ENCODE measurements at places on chromosomes 3 and 15.

DNA sequence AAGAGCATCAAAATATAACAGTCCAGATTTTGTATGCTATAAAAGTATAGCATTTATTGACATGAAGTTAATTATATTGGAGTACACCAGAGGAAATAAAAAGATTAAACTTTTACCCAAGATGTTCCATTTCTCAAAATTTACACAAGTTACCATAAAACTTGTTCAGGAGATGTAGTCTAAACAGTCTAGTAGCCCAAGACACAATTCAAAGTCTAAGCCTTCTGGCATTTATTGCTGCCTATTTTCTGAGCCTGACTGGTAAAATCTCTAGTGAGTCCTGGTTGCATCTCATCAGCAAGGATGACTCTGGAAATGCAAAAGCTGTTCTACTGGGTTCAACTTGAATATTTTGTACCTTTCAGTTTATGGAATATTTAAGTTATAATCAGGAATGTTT lies 468.7 kb downstream of the PDCD6IP start:
- DNase-seq: no peak

GRCh38 chr15:76991048-76991447 lies 3.9 kb upstream of the PSTPIP1 start:
- DNase-seq: no peak

- no peak for DNase-seq
Observed at GRCh38 chr3:128084675-128085021, 32.4 kb downstream of the SEC61A1 start.

DNA sequence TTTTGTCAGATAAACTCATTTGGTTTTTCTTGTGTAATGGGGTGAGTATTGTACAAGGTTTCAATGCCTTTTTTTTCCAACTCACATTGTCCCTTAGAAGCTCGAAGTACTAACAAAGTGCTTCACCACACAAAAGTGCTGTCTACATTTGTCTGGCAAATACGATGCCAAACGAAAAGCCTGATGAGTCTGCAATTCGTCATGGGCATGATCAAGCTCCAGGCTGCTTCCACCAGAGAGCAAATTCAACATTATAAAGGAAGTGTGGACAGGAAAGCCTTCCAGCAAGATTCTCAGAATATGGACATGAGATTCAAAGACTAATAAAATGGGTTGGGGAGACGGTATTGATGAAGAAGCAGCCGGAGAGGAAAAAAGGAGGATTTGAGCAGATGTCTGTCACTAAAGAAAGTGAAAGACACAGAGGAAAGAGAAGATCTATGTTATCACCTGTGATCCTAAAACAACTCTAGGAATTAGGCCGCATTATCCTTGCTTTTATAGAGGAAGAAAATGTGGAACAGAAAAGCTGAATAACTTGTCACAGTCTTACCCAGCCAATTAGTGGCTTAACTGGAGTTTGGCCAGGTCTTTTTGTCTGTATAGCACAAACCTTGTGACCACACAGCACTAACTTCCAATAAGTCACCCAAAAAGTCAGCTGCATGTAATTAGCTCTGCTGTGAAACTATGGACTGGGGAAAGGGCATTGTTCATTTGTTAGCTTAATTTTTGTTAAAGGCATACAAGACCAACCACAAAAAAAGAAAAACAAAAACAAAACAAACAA lies 494.8 kb downstream of the FHIT start:
- DNase-seq: no peak

All from T-cell (primary cell).